Activated naive CD4-positive, alpha-beta T cell treated with anti-CD3 and anti-CD28 coated beads, Interleukin-2, amount 50 U/mL, for 16 hours (primary cell): ENCODE measurements at places on chromosomes 2 and 18.

DNA sequence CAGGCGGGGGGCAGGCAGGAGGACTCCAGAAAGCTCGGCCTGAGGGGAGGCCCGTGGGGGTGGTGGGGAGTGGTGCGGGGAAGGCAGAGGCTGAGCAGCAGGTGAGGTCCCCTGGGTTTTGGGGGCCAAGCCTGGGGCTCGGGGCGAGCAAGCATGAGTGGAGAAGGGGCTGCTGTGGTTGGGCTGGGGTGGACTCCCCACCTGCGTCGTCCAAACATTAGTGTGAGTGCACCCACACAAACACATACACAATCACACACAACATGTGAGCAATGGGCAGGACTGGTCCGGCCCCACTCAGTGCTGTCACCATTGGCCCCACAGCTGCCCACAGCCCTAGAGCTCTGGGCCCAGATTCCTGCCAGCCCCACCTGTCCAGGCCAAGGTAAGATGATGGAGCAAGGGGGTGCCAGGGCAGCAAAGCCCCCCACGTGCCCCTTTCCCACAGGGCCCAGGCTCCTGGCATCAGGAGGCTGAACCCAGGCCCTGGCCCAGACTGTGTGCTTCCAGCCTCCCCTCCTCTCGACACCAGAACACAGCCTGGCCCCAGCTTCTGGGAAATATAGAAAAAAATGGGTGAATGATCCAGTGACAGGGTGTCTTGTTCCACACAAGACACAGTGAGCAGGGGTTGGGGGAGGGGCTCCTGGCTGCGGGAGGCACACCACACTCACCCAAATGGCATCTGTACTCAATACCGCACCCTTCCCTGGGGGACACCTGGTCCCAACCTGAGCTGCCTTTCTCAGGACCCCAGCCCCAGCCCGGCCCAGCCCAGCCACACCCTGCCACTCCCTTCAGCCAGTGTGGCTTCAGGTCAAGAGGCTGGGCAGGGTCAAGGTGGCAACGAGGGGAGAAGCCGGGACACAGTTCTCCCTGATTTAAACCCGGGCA lies 463 bp upstream of the ALPP start:
- no peak for DNase-seq

DNA sequence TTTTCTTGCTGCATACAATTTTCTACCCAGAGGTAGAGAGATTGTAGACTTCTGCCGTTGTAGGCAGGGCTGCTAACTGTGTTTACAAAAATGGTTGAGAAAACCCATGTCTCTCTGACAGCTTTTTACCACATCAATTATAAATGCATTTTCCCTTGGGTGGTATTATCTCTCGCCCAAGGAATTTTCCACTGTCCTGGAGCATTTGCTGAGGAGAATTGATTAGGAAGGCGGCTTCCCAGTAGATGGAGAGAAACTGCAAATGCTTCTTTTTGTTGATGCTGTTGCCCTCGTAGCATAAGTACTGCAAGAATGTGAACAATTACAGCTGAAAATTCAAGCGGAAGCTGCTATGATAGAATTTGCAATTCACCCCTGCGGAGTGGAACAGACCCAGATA lies 1007.7 kb upstream of the KLHL29 start:
- DNase-seq: no peak

DNA sequence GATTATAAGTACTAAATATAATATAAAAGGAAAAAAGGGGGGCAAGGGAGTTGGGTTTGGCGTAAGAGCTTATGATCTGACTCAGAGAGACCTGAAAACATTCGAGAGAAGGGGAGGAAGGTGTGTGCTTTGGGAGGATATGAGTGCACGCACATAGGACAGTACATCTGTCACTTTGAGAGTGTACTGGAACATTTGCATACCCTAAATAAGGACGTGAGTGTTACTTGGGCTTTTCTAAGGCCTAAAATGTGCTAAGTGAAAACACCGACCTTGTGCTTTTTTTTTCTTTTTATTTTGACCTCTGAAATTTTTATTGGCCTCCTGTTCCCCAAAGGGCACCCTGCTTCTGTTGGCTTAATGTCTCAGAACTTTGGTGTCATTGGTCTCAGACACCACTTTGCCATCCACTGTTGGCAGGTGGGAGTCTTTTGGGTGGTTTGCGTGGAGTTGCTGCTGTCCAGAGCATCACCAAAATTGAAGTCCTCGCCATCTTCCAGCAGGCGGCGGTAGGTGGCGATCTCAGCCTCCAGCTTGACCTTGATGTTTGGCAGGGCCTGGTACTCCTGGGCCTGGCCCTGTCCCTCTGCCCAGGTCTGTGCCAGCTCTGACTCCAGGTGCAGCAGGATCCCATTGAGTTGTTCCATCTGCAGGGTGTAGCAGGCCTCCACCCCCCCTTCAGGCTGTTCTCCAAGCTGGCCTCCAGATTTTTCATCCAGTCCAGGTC lies 57.7 kb downstream of the CD28 start:
- DNase-seq: no peak

DNA sequence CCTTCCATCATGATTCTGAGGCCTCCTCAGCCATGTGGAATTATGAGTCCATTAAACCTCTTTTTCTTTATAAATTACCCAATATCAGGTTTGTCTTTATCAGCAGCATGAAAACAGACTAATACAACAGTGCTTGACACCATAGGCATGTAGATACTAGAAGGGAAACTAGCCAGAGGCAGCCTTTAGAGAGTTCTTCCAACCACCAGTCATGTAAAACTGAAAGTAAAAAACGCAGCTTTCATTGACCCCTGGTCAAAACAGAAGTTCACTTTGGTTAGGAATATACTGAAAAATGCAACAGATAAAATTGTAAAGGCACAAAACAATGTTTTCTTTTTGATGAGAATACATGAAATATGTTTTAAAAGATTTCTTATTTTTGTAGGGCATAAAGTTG lies 122.8 kb upstream of the L3MBTL4 start:
- DNase-seq: no peak
